ENCODE measurements at places on chromosomes 2 and 18.
A peak's percentile ranks its signal among the peaks of the same experiment; 100 is the strongest.

- DNase-seq = no peak
These were observed 56.1 kb downstream of the ASAP2 start for GRCh38 chr2:9262671-9263171.

DNA sequence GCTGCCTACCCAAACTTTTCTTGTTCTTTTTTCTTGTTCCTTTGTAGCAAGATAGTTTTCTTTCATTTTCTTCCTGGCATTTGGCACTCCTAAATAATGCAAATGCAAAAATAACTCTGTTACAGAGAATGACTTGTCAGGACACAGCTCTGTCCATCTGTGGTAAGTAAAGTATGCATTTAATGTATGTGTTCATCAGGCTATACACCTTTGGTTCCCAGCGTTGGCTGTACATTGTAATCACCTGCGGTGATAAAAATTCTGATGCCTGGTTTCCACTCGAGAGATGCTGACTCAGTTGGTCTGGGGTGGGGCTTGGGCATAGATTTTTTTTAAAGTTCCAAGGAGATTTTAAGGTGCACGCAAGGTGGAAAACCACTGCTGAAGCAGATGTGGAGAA, at the start of gene SERPINB13:
TSS of gene SERPINB13 (plus strand) at position 378 of the 400 bp plus-strand sequence. CDS start 1,325 bp downstream, outside the sequence.
- DNase-seq = no peak

DNA sequence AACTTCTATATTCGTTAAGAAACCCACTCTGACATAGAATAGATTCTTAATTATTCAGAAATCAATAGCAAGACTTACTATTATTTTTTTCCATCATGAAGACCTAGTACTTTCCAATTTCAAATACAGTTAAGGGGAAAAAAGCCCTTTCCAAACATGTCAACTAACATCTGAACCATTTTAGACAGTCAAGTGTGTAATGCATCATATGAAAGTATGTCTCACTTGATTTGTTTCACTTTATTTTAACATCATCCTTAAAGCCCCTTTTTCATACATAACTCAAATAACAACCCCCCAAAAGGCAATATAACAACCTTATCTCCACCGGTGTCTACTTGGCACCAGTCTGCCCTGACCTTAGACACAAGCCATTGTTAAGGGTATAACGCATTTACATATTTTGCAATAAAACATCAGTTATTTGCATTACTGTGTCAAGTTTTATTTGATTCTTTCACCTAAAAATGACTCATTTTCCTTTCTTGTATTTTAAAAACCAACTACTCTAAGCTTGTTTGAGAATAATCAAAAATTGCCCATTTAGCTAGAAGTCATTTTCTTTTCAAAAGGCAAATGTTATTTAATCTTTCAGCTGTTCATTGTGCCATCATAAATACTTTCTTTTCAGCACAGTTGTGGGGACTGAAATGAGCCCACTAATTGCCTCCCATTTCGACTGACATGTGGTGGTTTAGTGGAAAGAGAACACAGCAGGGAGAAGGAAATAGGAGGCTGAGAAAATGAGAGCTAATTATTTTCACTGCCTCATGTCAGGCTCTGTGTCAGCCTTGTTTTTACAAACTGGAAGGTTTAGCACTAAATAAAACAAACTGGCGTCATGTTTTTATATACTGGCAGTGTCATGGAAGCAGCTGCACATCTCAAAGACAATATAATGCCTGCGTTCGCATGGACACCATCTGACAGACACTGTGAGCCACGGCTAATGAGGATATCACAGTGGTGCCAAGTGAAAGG, 104.7 kb upstream of the CDCA7 start:
- no peak for DNase-seq

GRCh38 chr2:171655586-171655985, 31.7 kb upstream of the DYNC1I2 start:
- no peak for DNase-seq

- no peak for DNase-seq
These were observed 101.5 kb upstream of the LPIN2 start for GRCh38 chr18:3114451-3114850.

GRCh38 chr2:170887496-170887895, 41.6 kb upstream of the GORASP2 start:
- DNase-seq = no peak

GRCh38 chr18:59233017-59233410, 13.1 kb downstream of the GRP start:
- peak; percentile 12 for DNase-seq

Measured in esophagus muscularis mucosa (tissue), 4 donors.